Activated naive CD4-positive, alpha-beta T cell treated with anti-CD3 and anti-CD28 coated beads for 36 hours (primary cell): ENCODE measurements at places on chromosomes 2 and 18. TPM values are rescaled to one million over a fixed set of nuclear protein-coding genes. Genes with fewer than 3 reads are reported as not detected.

- DNase-seq = no peak
Observed at GRCh38 chr2:189372688-189373257, 68.5 kb upstream of the WDR75 start.

The ABCB11 gene
- total RNA-seq = not detected

The PROKR1 gene
- total RNA-seq = not detected

The DQX1 gene
- total RNA-seq = 0.45 TPM

The VWA3B gene
- total RNA-seq = 0.43 TPM

- no peak for DNase-seq
Observed at GRCh38 chr2:107325981-107326786, 440.2 kb upstream of the ST6GAL2 start.

DNA sequence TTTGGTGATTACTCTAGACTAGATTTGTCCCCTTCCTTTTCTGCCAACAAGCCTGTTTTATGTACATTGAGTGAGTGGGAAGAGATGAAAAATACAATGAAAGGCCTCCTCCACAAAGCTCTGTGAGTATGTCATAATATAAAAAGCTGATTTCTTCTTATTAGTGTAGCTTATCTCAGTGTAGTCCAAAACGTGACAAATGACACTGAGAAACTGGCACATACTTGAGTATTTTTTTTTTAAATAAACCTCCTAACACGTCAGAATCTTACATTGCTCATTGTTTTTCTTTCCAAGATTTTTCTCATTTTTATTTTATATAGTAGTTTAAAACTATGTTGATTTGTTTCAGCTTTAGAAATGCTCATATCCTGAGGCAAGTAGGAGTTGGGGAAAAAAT is 17.9 kb upstream of the FIGN start:
- no peak for DNase-seq

- no peak for DNase-seq
Observed at GRCh38 chr2:192047315-192048107, 147.2 kb downstream of the TMEFF2 start.

The PMAIP1 gene
- 141 TPM for total RNA-seq

- DNase-seq = no peak
Observed at GRCh38 chr18:9885170-9886004, at the start of gene TXNDC2. Gene TXNDC2 (plus strand): TSS chr18:9885973. CDS start chr18:9886681, 708 bp downstream.

The PDE11A gene
- not detected for total RNA-seq

- peak; percentile 40 for DNase-seq
Observed at GRCh38 chr18:62420151-62420512, 95.0 kb downstream of the TNFRSF11A start.

The CCDC121 gene
- total RNA-seq = 0.17 TPM

DNA sequence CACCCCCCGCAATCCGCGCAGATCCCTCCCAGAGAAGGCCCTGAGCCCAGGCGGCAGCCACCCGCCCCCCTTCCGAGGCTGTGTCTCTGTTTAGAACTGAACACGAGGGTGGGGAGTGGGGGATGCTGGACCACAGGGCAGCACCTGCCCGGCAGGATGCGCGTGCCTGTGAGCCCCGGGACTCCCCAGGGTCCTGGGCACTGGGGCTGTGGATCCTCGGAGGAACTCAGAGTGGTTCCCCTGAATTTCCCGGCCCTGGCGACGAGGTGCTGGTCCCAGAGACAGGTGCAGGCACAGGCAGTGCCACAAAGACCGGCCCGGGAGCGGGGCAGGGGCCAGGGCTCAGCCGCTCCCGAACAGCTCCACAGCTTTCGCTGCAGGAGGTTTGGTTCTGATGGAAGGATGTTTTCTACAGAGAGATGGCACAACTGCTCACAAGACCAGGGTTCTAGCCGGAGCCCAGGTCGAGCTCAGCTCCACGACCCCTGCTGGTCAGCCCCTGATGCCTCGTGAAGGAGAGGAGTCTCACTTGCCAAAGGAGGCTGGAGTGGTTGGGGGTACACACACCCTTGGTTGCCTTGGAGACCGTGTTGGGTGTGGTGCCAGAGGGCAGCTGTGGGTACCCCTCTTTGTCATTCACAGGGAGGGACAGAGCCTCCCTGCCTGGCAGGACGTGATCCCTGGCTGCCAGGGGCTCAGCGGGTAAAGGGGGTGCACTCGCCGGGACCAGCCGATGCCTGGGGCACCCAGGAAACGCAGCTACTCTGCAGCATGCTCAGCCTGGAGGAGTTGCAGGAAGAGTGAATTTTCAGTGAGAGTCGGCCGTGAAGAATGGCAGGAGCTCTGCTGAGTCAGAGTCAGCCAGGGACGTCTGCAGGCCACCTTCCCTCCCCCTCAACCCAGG is 4.4 kb upstream of the NEU4 start:
- peak; percentile 25 for DNase-seq

- DNase-seq = no peak
Observed at GRCh38 chr18:33960417-33960816, 264.3 kb downstream of the NOL4 start.

DNA sequence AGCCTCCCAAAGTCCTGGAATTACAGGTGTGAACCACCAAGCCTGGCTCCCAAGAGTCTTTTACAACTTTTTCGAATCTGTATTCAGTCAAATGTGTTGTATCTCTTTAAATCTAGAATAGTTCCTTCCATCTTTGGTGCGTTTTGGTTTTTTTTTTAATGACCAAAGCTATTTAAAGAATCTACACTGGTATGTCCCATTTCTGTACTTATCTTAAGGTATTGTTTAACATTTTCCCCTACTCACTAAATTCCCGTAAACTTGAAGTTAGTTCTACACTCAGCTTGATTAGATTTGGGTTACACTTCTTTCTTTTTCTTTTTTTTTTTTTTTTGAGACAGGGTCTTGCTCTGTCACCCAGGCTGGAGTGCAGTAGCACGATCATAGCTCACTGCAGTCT is 63.8 kb downstream of the TMEM237 start:
- no peak for DNase-seq

The CDH7 gene
- not detected for total RNA-seq

DNA sequence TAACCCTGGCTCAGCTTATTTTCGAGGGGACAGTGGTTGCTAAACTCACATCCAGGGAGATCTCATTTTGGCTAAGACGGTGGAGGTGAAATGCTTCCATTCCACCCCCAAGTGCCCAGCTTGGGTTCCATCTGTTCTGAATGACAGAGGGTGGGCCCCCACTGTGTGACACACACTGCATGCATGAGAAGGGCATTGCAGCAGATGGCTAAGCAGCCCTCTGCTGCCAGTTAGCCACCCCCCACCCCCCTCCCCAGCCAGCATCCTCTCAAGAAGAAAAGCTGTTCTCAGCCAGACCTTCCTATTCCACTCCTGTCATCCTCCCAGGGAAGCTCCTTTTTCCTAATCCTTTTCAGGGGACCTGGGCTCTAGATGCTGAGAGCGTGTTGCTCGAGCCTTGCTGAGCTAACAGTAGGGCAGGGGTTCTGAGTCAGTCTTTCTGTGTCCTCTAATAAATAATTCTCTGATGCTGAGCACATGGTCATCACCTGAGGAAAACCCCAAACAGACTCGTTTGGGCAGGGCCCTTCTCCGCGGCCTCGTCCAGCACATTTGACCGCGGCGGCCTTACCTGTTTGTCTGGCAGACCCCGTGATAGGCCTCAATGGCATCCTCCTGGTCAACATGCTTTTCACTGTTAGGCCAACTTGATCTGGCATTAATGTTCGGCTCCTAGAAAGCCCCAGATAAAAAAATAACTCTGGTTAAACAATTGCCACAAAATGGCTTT is 49.5 kb upstream of the ACAA2 start:
- DNase-seq = no peak

DNA sequence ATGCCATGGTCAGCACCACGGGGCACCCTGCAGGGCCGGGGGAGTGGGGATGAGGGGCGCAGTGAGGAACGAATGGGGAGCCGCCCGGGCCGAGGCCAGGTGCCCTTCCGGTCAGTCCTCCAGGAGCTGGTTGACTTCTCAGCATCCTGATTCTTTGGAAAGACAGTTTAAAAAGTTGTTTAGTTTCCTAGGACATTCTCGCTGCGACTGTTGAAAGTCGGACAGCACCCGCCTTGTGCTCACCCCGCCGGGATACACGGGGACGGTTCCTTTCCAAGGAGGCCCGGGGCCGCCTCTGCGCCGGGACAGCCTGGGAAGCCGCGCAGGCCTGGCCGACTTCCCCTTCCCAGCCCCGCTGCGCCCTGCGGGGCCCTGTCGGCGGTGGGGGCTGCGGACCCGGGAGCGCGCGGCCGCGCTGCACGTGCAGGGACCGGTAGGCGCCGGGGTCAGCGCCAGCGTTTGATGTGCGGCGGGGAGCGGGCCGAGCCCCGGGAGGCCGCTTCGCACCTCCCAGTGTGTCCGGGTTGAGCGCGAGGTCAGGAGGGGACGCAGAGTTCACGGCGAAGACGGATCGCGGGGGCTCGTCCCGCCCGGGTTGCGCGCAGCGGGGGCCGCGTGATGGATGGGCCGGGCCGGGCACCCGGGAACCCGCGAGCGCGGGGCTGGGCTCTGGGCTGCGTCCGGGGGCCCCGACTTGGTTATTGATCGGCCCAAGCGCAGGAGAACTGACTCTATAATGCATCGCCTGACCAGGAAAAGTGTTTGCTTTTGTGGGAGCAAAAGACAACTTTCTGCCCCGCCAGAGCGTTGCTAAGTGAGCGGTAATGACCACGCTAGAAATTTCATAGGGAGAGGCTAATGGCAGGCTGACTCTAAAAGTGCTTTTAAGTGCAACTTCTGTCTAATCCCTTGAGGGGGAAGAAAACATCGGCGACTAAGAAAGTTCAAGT is 28.0 kb upstream of the SMIM21 start:
- DNase-seq = no peak

The MFF gene
- total RNA-seq = 82.1 TPM

DNA sequence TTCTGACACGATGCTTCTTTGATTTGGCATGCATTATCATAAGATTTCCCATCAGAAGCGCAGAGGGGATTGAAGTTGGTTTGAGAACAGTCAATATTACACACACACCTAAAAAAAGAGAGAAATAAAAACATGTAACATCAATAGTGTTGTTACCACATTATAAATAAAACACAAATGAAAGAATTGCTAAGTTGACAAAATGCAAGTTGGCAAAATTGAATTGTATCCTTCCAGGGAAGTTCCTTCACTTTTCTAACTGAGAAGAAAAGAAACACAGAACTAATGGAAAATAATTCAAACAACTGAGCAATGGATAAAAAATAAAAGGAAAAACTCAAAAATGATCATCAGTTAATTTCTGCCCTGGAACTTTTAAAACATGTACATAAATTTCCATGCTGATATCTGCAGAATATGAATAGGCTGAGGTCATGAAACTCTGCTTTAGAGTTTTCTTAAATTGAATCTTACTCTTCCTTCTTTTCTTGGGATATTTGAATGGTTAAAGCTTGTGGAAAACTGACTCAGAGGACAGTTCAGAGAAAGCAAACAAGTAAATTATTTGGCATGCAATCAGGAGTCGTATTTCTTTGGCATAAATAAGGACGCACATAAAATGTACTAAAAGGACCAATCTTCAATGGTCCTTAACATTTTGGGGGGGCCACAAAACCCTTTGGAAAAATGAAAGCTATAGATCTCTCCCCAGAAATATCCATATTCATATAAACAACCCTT is 152.4 kb upstream of the CAVIN2 start:
- DNase-seq = no peak

The EHD3 gene
- 0.67 TPM for total RNA-seq

The FHOD3 gene
- not detected for total RNA-seq

The FOSL2 gene
- total RNA-seq = 110 TPM

GRCh38 chr2:1613078-1613445 is 131.3 kb downstream of the PXDN start:
- no peak for DNase-seq

- peak; percentile 60 for DNase-seq
Observed at GRCh38 chr2:201858281-201859184, 52.2 kb downstream of the CDK15 start.

DNA sequence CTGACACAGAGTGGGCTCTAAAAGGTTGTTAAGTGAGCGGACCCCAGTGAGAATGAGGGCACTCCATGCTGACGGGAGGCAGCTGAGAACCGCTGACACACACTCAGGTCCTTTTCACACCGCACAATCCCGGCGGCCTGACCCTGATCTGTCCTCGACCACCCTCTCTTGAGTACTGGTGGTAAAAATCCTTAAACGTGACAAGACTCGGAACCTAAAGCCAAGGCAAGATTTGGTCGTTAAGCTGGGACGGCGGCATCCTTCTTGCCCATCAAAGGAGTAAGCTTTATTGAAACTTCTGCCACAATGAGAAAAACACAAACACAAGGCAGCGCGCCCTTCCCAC is 569 bp downstream of the TMX3 start:
- DNase-seq = peak; percentile 25

DNA sequence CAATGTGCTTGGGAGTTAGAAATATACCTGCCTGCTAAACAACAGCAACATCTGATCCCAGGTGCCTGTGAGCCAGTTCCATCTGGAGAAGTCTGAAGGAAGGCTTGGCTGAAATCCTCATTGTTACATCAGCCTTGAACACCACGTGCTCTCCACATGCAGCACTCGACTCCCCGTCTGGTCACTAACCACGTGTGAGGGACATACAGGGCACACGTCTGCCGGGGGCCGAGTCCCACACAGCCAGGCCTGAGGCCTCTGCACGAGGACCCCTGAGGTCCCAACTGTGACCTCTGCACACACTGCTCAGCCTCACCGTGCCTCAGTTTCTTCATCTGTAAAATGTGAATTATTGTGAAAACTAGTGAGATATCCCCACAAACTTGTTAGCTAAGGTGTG is 236.5 kb upstream of the SALL3 start:
- DNase-seq = no peak

- DNase-seq = peak; percentile 50
Observed at GRCh38 chr2:1509271-1510065, 96.2 kb downstream of the TPO start.

The PLGLB2 gene
- total RNA-seq = not detected

DNA sequence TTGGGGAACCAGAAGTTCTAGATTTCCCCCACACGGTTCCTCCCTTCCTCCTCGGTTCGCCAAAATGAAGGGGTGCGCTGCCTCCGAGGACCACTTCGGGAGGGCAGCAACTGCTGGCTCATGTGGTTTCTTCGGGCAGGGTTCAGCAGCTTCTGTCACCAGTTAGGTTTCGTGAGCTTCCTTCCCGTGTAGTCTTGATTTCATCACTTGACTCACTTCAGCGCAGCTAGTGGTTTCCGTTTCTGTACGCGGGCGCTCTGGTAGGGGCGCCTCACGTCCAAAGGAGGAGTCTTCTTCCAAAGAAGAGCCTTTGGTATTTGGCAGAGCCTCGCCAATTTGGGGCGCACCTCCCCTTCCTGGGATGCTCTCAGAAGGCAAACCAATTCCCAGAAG is 485 bp upstream of the GALNT3 start:
- DNase-seq = peak; percentile 78

The NCK2 gene
- 113 TPM for total RNA-seq

The COBLL1 gene
- total RNA-seq = not detected

DNA sequence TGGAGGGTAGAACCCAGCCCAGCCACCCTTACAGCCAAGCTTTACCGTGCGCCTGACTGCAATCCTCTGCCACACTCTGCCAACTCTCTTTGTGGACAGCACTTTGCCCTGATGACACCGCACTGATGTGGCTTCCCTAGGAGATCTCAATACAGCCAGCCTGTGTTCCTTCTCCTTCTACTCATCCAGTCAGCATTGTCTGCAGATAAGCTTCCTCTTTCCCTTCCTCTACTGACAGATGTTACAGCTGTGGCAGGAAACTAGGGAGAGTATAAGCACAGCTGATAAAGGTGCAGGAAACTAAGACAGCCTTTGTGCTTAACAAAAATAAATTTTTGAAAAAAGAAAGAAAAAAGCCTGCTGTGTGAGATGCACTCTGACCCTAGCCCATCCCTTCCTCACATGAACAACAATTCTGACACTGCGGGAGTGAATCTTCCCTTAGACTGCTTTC is 25.0 kb downstream of the CEP68 start:
- no peak for DNase-seq
